ENCODE measurements at places on chromosomes 3 and 15.

DNA sequence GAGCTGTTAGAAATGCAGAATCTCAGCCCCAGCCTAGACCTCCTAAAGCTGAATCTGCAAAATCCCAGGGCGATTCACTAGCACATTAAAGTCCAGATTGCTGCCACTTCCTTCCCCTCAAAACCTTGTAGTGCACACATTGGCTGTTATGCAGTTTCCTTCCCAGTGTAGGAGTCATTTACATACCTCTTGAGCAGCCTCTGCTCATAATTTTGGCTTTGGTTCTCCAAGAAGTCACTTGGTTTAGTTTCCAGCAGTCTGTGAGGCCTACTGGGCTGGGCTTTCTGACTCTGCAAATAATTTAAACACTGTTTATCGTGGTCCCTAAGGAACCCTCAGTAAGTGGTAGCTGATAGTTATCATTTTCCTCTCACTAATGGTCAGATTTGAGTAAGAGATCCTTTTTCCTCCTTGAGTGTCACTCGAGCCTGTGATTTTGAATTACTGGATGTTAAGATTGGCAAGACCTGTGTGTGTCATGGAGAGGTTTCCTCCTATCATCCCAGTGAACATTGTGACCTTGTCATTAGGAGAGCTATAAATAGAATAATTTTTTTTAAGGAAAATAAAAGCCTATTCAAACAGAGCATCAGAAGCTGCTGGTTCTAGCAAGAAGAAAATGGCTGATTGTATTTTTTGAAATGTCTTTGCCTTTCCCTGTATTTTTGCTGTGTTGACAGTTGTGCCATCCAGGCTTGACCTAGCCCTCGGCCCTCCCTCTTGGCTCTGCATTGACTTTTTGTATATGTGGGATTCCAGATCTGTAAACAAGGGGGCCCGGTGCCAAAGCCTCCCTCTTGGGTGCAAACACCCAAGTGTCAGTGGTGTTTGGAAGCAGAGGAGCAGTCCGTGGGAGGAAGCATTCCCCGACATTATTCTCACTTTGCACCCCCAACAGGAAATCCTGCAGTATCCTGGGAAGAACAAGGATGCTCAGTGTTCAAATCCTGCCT lies 134.8 kb upstream of the ANKRD28 start:
- H3K4me3 ChIP-seq: no peak overlapping the region
- DNase-seq: no peak
- H3K27me3 ChIP-seq: no peaks in the 10 kb centered on the region
- H3K4me1 ChIP-seq: no peaks in the 10 kb centered on the region

- no peaks in the 10 kb centered on the region for H3K36me3 ChIP-seq
- no peaks in the 10 kb centered on the region for H3K4me1 ChIP-seq
- no peaks in the 10 kb centered on the region for H3K27me3 ChIP-seq
- no peak overlapping the region for H3K4me3 ChIP-seq
These were observed 45.6 kb downstream of the LRRC3B start for GRCh38 chr3:26668171-26668570.

GRCh38 chr3:39423436-39423970 lies 17.0 kb downstream of the RPSA start:
- H3K36me3 ChIP-seq: no peaks in the 10 kb centered on the region
- no peak overlapping the region for H3K4me3 ChIP-seq
- no peaks in the 10 kb centered on the region for H3K27me3 ChIP-seq
- H3K27ac ChIP-seq: no peak overlapping the region
- DNase-seq: no peak

DNA sequence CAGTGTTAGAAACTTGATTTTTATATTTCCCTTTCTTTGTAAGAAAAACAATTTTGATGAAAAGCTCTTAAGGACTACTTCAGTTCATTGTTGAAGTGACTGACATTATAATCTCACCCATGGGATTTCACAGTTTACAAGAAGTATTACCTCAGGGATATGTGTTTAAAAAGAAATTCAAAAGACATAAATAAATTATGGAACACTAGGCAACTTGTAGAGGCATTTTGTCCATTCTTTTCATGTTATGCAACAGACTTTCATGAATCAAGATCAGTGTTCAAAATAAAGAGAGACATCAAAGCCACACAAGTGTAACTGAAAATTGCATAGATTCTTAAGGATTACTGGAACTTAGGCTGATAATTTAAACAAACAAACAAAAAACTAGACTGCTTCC lies 196.8 kb upstream of the AGTR1 start:
- H3K4me3 ChIP-seq: no peak overlapping the region
- no peak overlapping the region for H3K27ac ChIP-seq
- H3K27me3 ChIP-seq: no peaks in the 10 kb centered on the region
- no peak for DNase-seq

DNA sequence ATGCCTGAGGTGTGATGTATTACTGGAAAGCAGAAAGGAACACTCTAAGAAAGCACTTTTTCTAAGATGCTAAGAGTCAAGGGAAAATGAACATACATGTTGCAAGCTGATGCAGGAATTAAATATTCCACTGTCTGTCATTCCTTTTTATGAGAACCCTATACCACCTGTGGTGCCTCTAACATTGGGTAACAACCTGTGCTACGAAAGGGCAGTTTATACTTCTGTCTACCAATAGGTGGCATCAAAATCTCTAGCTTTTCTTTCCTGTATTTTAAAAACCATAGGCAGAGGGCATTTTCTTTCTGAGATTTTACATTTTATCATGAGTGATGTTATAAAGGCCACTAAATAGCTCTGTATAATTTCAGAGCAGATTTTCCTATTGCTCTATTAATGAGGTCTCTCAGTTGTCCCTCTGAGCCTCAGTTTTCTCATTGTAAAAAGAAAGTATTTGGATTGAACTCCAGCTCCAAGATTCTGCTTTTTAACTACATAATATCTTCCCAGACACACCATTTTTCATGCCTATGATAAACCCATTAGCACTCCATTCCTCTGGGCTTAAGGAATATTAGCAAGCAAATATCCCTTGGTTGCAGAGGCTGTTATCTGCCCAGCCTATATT lies 3.5 kb upstream of the CPNE4 start:
- H3K4me3 ChIP-seq: no peak overlapping the region
- H3K27me3 ChIP-seq: peaks cover 22% of the 10 kb centered on the region
- no peak for DNase-seq

DNA sequence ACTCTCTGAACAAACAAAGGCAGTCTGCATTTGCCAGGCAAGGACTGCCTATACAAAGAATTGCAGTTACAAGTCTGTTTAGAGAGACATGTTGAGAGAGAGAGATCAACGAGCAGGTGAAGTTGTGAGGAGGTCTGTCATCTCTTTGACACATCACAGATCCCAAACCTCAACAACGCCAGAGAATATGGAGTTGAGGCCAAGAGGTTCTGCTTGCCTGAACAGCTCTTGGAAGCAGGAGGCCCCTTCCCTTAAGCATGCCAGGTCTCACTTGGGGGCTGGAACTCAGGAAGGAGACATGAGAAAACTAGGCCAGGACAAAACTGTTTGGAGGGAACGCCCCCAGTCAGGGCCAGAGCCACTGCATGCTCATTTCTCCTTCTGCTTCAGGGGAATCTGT lies 22.3 kb upstream of the MUSTN1 start:
- H3K27ac ChIP-seq: no peak overlapping the region
- DNase-seq: no peak
- peaks cover 9% of the 10 kb centered on the region for H3K36me3 ChIP-seq
- H3K4me3 ChIP-seq: no peak overlapping the region
- no peaks in the 10 kb centered on the region for H3K4me1 ChIP-seq

DNA sequence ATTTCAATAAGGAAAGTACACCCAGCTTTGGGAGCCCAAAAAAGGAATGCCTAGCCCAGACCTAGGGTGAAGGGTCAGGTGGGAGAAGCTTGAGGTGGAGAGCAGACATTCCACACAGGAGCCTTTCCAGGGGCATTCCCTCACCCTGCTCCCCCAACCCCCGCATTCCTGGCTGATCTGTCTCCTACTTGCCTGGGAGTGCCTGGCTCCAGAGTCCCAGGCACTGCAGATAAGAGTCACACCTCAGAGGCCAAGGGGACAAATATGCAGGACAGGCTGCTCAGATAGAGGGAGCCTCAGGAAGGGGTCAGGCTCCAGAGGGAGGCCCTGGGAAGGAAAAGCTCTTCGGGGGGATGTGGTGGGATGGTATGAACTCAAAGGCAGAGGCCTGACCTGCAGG lies 20.8 kb upstream of the HCN4 start:
- H3K4me3 ChIP-seq: no peak overlapping the region
- H3K36me3 ChIP-seq: no peaks in the 10 kb centered on the region
- DNase-seq: no peak
- no peaks in the 10 kb centered on the region for H3K27me3 ChIP-seq

GRCh38 chr3:88267847-88268246 lies 118.1 kb downstream of the C3orf38 start:
- H3K36me3 ChIP-seq: no peaks in the 10 kb centered on the region
- H3K27ac ChIP-seq: no peak overlapping the region
- H3K4me3 ChIP-seq: no peak overlapping the region

DNA sequence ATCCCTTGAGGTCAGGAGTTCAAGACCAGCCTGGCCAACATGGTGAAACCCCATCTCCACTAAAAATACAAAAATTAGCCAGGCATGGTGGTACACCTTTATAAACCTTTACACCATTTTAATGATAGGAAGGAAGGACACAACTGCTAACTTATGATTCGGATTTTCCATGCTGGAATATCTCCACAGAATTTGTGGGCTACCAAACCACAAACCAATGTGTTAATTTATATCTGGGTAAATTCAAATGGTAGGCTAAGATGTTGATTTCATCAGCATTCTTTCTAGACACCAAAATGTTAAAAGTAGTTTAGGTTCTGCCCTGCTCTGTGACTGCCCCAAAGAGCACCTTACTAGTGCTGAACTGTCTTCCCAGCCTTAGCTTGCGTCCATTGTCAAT lies 72.8 kb downstream of the POLQ start:
- H3K27me3 ChIP-seq: no peaks in the 10 kb centered on the region
- H3K4me3 ChIP-seq: no peak overlapping the region
- no peak overlapping the region for H3K27ac ChIP-seq
- H3K36me3 ChIP-seq: no peaks in the 10 kb centered on the region
- no peak for DNase-seq

GRCh38 chr15:67120839-67121643 lies 55.6 kb downstream of the SMAD3 start:
- DNase-seq: peak; percentile 96
- no peaks in the 10 kb centered on the region for H3K27me3 ChIP-seq
- peaks cover 100% of the 10 kb centered on the region for H3K4me1 ChIP-seq
- H3K36me3 ChIP-seq: no peaks in the 10 kb centered on the region
- peak overlapping the region; percentile 80 for H3K27ac ChIP-seq

DNA sequence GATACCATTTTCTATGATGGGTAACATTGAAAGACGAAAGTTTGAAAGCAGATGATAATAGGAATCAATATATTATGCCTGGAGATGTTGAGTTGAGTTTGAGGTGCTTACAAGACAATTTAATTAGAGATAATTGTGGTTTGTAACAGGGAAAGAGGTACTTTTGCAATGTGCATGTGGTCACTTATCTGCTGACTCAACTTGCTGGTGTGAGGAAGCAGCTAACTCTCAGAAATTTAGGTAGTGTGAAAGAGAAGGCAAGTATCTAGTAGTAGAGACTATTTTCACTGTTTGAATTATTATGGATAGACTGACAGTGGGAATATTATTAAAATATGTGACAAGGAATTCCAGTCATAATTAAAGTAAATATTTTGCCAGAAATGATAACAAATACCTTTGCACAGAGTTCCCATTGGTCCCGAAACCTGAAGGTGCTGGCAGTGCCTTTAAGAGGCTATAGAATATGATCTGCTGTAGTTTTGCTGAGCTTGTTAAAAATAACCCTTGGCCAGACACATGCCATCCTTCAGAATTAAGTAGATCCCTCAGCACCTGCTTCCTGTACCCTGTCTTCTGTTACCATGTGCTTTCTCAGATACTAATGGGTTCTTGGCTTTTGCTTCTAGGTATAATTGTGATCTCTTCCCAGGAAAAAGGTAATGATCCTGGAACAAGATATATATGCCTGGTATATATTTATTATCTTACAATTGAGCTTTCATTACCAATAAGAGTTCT lies 315.9 kb downstream of the BCHE start:
- H3K4me1 ChIP-seq: no peaks in the 10 kb centered on the region
- DNase-seq: no peak
- H3K4me3 ChIP-seq: no peak overlapping the region
- H3K36me3 ChIP-seq: no peaks in the 10 kb centered on the region
- H3K27me3 ChIP-seq: no peaks in the 10 kb centered on the region

DNA sequence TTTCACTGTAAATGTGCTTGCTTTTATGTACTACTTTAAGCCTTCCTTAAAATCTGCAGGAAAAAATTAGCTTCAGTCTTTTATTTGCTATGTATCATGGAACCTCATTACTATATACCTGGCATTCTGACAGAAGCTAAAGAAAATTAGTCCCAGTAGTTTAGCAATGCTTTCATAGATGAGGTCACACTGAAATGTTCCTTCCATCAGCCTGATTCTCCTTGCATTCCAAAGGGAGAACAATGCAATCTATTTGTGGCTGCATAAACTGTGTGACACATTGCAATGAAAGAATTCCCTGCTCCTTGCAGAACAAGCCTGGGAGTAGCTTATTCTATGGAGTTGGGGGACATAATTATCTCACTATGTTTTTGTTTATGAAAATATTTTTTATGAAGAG lies 691.5 kb upstream of the ARPP21 start:
- no peak for DNase-seq
- H3K27me3 ChIP-seq: no peaks in the 10 kb centered on the region
- no peaks in the 10 kb centered on the region for H3K36me3 ChIP-seq
- no peak overlapping the region for H3K27ac ChIP-seq
- H3K4me1 ChIP-seq: no peaks in the 10 kb centered on the region
- H3K4me3 ChIP-seq: no peak overlapping the region

GRCh38 chr15:83904107-83905040 lies 250.5 kb downstream of the ADAMTSL3 start:
- no peak overlapping the region for H3K27ac ChIP-seq
- H3K4me1 ChIP-seq: no peaks in the 10 kb centered on the region
- H3K36me3 ChIP-seq: no peaks in the 10 kb centered on the region
- H3K4me3 ChIP-seq: no peak overlapping the region
- no peaks in the 10 kb centered on the region for H3K27me3 ChIP-seq

DNA sequence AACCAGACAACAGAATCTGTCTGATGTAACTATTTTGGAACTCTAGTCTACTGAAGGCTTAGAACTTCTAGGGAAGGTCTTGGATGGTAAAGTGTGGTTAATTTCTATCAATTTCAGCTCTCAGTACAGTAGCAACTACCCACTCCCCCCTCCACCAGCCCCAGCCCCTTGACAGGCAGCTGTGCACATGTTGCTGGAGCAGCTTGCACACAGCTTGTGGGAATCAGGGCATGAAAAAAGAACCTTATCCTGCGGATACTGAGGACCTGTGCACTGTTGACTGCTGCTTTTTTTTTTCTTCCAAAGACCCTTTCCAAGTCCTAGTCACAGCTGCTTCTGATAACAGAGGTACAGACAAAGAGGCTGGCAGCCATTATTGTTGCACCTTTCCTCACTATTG lies 81.5 kb upstream of the UBP1 start:
- no peak overlapping the region for H3K27ac ChIP-seq
- no peaks in the 10 kb centered on the region for H3K27me3 ChIP-seq
- H3K36me3 ChIP-seq: no peaks in the 10 kb centered on the region
- no peak for DNase-seq
- no peaks in the 10 kb centered on the region for H3K4me1 ChIP-seq
- H3K4me3 ChIP-seq: no peak overlapping the region

- no peaks in the 10 kb centered on the region for H3K36me3 ChIP-seq
- H3K27me3 ChIP-seq: no peaks in the 10 kb centered on the region
- no peak overlapping the region for H3K27ac ChIP-seq
- no peaks in the 10 kb centered on the region for H3K4me1 ChIP-seq
- DNase-seq: no peak
These were observed 28.4 kb downstream of the P3H2 start for GRCh38 chr3:190092250-190092649.
